Hepatic stellate cell (primary cell): ENCODE measurements at places on chromosomes 16 and 17.
A peak's percentile ranks its signal among the peaks of the same experiment; 100 is the strongest.

DNA sequence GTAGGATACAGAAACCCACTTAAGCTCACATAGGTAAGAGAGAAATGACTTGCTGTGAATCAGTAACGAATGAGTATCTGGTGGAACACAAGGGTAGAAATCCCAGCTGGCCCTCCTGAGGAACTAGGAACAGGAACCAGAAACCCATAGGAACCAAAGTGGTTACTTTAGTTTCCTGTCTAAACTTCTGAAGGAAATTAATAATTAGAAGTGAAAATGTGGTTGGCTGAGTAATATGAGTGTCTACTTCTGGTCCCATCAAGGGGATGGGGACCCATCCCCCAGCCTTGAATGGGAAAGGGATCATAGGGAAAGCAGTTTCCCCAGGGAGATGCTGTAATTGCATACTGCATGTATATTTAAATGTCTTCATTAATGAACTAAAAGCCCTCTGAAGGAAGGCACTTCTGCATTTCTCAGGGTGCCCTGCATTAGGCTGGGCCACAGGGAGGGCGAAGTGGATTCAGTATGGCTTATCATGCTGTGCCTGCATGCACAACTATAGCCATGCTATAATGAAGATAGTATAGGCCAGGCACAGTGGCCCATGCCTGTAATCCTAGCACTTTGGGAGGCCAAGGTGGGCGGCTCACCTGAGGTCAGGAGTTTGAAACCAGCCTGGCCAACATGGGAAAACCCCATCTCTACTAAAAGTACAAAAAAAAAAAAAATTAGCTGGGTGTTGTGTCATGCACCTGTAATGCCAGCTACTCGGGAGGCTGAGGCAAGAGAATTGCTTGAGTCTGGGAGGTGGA is 45.6 kb downstream of the CYB5B start:
- no peak for DNase-seq

- no peak for DNase-seq
These were observed 32.8 kb upstream of the TBX2 start for GRCh38 chr17:61366715-61367413.

GRCh38 chr16:67919622-67920221 is 11.9 kb downstream of the CTRL start:
- no peak for DNase-seq

- no peak for DNase-seq
These were observed 10.2 kb upstream of the ETV4 start for GRCh38 chr17:43556292-43556691.

GRCh38 chr17:75182319-75182568 is 515 bp downstream of the SUMO2 start:
- no peak for DNase-seq

DNA sequence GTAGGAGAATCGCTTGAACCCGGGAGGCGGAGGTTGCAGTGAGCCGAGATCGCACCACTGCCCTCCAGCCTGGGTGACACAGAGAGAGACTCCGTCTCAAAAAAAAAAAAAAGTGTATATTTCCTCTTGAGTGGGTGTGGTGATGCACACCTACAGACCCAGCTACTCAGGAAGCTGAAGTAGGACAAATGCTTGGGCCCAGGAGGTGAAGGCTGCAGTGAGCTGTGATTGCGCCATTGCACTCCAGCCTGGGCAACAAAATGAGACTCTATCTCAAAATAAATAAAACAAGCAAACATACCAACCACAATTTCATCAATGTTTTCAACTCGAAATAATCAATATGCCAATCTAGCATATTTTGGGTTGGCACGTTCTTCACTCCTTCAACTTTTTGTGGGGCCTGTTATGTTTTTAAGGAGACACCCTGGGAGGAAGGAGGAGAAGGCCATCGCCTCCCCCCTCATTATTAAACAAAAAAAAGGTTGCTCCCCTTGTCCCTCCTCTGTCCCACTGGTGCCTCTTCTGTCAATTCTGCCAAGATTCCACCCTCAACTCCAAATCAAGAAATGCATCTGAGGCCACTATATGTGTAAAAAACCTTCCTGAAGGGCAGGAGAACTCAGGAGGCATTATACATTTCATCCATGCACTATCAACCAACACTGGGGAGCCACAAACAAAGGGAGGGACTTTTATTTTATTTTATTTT is 52.4 kb upstream of the ATF7IP2 start:
- DNase-seq = no peak

GRCh38 chr16:75311383-75311938 is 60.0 kb upstream of the BCAR1 start:
- no peak for DNase-seq

GRCh38 chr16:12677502-12677901 is 126.2 kb downstream of the CPPED1 start:
- DNase-seq = no peak

DNA sequence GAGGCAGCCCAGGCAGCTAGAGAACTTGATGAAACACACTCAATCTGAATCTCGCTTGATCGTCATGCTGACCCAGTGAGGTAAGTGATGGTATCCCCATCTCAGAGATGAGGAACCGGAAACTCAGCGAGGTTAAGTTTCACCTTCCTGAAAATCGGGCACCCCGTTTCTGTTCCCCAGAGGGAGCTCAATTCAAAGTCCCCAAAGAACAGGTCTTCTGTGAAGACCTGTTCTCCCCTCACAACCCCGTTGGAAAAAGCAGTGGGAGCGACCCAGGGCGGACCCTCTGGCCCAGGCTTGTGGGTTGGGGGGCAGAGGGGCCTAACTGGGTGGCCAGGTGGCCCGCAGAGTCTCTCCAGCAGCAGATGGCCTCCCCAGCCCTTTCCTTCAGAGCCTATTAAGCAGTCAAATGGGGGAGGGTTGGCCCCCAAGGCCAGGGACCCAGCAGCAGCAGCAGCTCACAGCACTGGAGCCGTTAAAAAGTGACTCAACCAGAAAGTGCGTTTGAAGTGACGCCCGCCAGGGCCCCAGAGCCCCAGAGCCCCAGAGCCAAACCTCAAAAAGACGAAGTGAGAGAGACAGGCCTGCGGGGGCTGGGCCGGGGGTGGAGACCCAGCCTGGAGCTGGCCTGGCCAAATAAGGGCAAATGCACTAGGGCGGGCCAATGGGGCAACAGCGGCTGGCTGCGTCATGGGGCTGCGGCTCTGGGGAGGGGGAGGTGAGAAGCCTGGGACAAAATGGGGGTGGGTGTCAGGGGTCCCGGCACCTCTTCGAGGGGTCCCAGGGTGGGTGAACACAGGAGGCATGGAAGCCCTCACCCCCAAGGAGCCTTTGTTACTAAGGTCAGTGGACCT is 9.2 kb upstream of the TSPOAP1 start:
- DNase-seq = peak; percentile 71

GRCh38 chr17:1008008-1008761 is 11.3 kb downstream of the TIMM22 start:
- no peak for DNase-seq

- no peak for DNase-seq
These were observed 4.3 kb upstream of the GGA2 start for GRCh38 chr16:23514381-23515152.

DNA sequence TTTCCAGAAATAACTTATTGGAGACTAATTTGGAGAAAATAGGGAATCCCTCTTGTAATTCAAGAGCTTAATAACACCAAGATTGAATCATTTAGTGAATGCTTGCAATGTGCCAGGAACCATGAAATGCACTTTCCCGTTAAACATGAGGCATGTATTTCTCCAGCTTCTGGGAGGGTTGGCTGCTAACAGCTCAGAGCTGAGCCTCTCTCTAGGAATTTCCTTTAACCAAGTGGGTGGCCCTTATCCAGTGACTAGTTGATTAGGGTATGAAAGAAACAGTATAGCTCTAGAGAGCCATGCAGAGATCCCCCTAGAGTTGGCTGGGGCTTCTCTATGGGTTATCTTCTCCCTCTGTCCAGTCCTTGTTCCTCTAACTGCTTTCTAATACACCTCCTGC is 356.4 kb upstream of the GOT2 start:
- no peak for DNase-seq

DNA sequence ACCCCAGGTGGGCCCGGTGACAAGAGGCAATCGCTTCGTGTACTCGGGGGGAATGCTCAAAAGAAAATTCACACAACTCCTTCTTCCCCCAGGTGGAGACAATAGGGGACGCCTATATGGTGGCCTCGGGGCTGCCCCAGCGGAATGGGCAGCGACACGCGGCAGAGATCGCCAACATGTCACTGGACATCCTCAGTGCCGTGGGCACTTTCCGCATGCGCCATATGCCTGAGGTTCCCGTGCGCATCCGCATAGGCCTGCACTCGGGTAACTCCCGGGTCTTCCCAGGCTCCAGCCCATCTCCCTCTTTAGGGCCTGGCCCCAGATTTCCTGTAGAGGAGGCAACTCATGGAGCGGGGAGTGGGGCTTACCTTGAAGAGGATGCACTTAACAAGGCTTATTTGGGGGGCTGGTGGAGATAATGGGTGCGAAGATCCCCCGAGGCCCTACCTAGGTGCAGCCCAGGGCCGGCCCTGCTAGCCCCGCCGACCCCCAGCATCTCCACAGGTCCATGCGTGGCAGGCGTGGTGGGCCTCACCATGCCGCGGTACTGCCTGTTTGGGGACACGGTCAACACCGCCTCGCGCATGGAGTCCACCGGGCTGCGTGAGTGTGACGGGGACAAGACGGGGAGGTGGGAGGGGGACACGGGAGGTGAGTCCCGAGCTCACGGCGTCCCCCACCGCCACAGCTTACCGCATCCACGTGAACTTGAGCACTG is 13.0 kb downstream of the GUCY2D start:
- DNase-seq = no peak

DNA sequence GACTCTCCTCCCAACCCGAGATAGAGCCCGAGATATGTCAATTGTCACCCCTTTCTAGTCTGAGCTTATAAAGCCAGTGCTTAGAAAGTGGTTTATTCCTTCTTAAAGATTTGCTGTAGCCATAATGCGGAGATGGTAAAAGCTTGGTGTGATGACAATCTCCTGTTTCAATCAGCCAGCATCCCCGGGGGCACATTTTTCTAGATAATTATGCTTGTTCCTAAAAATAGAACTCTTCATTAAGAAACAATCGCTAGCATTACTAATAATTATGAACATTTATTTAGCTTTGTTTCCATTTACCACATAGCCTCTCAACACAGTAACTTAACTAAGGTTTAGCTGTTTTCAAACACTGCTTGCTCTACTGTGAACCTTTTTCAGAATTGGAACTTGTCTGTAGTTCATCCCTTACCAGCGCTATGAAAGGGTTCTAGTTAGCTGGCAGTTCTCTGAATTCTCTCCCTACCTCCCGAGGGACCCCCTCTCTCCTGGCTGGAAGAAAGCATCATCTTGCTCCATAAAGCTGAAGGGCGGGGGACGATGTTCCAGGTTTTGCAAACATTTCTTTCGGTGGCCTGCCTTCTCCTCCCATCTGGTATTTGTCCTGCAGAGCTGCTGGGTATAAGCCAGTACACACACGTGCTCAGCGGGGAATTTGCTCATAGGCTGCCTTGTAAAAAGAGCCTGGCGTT is 922 bp upstream of the MRPL58 start:
- DNase-seq = peak; percentile 83

- DNase-seq = peak; percentile 81
These were observed 13.7 kb downstream of the PITPNC1 start for GRCh38 chr17:67390646-67391361.

GRCh38 chr16:27179500-27180072 is 23.7 kb upstream of the KDM8 start:
- peak; percentile 79 for DNase-seq

GRCh38 chr16:83355570-83356218 is 452.1 kb upstream of the HSBP1 start:
- no peak for DNase-seq

- DNase-seq = no peak
These were observed 664.5 kb downstream of the WWOX start for GRCh38 chr16:78763821-78764440.

GRCh38 chr16:11620243-11621003 is 33.7 kb upstream of the LITAF start:
- DNase-seq = no peak

GRCh38 chr16:72226136-72226535 is 54.2 kb upstream of the PMFBP1 start:
- DNase-seq = no peak

DNA sequence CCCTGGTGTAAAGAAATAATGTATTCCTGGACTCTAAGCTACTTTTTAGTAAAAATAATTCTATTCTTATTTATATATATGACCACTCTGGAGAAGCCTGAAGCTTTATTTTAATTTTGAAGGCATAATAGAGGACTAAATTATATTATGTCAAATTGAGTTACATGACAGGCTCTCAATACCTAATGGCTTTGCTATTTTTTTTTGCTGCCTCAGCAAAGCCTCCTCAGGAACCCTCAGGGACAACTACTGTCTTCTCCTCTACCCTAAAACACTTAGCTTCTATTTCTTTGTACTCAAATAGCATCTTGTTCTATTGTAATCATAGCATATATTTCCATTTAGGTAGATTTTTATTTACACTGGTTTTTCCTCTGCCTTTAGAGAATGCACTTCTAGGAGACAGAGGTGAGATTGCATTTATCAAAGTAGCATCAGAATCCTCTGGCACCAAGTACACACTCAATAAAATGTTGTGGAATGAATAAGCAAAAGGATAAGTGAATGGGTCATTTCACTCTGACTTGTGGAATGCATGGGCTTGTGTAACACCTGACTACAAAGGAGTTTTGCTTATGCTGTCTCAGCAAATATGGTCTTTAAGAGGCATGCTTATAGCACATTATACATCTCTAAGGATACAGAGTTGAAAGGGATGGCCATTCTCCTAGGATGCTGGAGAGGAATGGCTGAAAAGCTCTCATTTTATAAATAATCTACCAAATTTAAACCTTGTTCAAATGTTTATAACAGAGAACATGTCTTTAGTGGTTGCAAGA is 605.2 kb downstream of the KCNJ2 start:
- DNase-seq = no peak

- DNase-seq = peak; percentile 78
These were observed 47.0 kb downstream of the MYO18A start for GRCh38 chr17:29133121-29133713.

- DNase-seq = no peak
These were observed 512.4 kb downstream of the CDH13 start for GRCh38 chr16:83138976-83139690.

- DNase-seq = no peak
These were observed 35.7 kb upstream of the TRAP1 start for GRCh38 chr16:3752984-3753383.

GRCh38 chr16:54442864-54443263 is 156.3 kb upstream of the IRX3 start:
- no peak for DNase-seq

DNA sequence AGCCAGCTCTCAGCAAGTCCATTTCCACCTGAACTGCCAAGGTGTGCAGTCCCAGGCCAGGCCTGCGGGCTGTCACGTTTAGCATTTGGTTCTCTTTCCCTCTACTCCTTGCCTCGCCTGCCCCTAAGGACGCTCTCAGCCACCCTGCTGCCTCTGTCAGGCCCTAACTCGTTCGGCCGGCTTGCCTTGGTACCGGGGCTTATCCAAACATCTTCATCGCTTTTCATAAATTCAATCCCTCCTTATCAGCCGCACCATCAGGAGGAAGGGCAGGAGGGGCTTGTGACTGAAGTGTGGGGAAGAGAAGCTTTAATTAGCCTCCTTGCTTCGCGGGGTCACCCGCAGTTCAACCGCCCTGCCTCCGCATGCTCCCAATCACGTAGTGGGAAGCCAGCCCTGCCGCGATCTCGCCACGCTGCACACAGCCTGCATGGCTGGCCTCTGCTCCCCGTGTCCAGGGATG is 231.1 kb downstream of the SOX9 start:
- no peak for DNase-seq

GRCh38 chr17:73028299-73028755 is 64.2 kb downstream of the SLC39A11 start:
- peak; percentile 78 for DNase-seq
